ENCODE measurements at places on chromosomes 5 and 9.

- no peak for DNase-seq
- H3K27ac ChIP-seq = peak overlapping the region; percentile 62
- H3K36me3 ChIP-seq = peaks cover 99% of the 10 kb centered on the region
- H3K4me3 ChIP-seq = no peak overlapping the region
Measured at GRCh38 chr5:135341696-135342550, 57.1 kb downstream of the MACROH2A1 start.

- peaks cover 19% of the 10 kb centered on the region for H3K27me3 ChIP-seq
- H3K36me3 ChIP-seq = peaks cover 3% of the 10 kb centered on the region
Measured at GRCh38 chr9:35488021-35488420, 1.9 kb upstream of the RUSC2 start.

DNA sequence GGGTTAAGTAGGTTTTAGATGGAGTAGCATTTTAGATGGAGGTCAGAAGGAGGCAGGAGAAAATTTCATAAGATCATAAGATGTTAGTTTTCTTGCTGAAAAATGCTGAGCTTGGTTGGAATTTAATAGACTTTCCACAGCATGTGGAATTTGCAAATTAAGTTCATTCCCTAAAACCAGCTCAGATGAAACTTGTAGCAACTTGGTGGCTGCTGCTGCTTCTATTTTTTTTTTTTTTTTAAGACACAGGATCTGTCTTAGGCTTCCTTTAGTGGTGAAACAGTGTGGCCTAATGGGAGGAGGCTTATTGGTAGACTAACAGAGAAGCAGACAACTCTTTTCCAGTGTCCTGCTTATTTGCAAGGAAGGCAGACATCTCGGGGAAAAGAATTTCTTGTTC, 154.5 kb downstream of the AOPEP start:
- no peak overlapping the region for H3K4me3 ChIP-seq
- DNase-seq = no peak
- peaks cover 23% of the 10 kb centered on the region for H3K4me1 ChIP-seq
- no peak overlapping the region for H3K27ac ChIP-seq
- no peaks in the 10 kb centered on the region for H3K27me3 ChIP-seq

GRCh38 chr9:4741365-4742089, 525 bp upstream of the AK3 start:
- H3K27ac ChIP-seq = peak overlapping the region; percentile 87
- peaks cover 61% of the 10 kb centered on the region for H3K4me1 ChIP-seq
- H3K27me3 ChIP-seq = no peaks in the 10 kb centered on the region
- peaks cover 25% of the 10 kb centered on the region for H3K36me3 ChIP-seq

GRCh38 chr5:138102454-138103318, 18.9 kb downstream of the WNT8A start:
- no peak overlapping the region for H3K4me3 ChIP-seq
- peaks cover 4% of the 10 kb centered on the region for H3K27me3 ChIP-seq
- DNase-seq = no peak
- no peaks in the 10 kb centered on the region for H3K36me3 ChIP-seq
- H3K27ac ChIP-seq = no peak overlapping the region

DNA sequence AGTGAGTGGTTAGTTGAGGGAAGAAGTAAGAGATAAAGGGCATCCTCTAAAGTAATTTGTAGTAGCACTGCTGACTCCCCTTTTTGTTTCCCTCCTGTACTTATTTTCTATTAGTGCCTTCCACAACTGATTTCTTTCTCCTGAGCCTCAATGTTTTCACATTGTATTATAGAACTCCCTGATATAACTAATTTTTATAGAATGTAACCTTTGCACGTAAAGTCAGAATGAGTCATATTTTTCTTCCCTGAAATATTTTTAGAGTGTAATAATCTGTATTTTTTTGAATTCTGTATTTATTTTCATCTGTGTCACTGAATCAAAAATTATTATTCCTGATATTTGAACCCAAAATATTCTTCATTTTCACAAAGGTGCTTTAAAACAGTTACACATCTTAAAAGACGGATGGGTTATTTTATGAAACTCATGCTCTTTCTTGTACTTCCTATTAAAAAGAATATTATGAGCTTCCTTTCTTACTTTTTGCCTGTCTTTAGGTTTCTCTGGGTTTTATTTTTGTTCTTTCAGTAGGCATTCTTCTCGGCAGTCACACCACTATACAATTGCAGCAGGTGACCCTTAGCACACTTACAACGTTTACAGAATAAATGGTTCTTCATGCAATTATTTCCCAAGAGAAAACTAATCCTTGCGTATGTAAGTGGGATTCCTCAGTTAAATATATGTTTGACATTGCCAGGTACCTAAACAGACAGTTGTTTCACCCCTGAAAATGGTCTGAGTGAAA, 30.5 kb upstream of the DMRTA1 start:
- no peaks in the 10 kb centered on the region for H3K27me3 ChIP-seq
- DNase-seq = no peak
- no peak overlapping the region for H3K27ac ChIP-seq
- H3K4me1 ChIP-seq = no peaks in the 10 kb centered on the region

DNA sequence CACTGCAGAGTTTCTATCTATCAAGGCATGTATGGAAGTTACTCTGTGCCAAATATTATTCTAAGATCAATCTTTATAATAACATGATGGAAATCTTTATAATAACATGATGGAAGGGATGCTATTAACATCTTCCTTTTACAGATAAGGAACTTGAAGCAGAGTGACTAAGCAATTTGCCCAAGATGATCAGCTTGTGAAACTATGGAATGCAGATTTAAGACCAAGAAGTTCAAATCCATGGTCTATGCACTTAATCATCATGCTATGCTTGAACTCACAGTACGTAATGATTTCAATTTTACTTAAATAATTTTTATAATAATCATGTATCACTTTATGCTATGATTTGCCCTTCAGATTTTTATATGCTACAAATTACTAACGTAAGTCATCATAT, 123.1 kb downstream of the DNAH5 start:
- H3K27me3 ChIP-seq = no peaks in the 10 kb centered on the region
- DNase-seq = no peak
- H3K36me3 ChIP-seq = no peaks in the 10 kb centered on the region
- H3K4me3 ChIP-seq = no peak overlapping the region
- H3K4me1 ChIP-seq = no peaks in the 10 kb centered on the region

DNA sequence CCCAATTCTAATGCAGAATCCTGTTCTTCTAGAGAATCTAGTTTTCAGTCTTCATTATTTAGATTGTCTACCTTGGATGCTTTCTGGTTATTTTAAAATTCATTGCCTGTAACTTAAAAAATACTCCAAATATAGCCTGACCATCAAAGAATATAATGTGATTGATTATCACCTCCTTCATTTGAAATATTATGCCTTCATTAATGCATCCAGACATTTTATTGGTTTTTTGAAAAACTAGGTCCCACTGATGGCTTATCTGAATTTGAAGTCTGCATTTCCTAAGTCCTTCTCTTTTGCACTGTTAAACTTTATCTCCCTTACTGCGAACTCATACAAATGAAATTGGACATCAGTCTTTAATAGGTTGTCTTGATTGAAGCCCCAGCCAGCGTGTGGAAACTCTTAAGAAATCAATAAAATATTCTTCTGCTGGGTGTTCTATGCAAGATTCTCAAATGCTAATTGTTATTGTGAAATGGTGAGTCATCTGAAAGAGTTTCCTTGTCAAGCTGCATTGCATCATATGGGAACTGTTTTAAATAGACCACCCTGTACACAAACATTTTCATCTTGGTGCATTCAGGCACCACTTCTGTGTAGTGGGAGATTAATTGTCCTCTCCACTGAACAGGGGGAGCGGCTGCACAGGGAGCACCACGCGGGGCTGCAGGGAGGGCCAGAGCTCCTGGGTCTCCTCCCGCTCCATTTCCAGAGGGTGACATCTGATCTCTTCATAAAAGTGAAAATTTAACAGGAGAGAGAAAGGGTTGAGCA, 92.3 kb upstream of the FANCC start:
- H3K36me3 ChIP-seq = no peaks in the 10 kb centered on the region
- no peak overlapping the region for H3K4me3 ChIP-seq
- H3K4me1 ChIP-seq = peaks cover 4% of the 10 kb centered on the region
- DNase-seq = no peak
- no peak overlapping the region for H3K27ac ChIP-seq
- H3K27me3 ChIP-seq = no peaks in the 10 kb centered on the region

DNA sequence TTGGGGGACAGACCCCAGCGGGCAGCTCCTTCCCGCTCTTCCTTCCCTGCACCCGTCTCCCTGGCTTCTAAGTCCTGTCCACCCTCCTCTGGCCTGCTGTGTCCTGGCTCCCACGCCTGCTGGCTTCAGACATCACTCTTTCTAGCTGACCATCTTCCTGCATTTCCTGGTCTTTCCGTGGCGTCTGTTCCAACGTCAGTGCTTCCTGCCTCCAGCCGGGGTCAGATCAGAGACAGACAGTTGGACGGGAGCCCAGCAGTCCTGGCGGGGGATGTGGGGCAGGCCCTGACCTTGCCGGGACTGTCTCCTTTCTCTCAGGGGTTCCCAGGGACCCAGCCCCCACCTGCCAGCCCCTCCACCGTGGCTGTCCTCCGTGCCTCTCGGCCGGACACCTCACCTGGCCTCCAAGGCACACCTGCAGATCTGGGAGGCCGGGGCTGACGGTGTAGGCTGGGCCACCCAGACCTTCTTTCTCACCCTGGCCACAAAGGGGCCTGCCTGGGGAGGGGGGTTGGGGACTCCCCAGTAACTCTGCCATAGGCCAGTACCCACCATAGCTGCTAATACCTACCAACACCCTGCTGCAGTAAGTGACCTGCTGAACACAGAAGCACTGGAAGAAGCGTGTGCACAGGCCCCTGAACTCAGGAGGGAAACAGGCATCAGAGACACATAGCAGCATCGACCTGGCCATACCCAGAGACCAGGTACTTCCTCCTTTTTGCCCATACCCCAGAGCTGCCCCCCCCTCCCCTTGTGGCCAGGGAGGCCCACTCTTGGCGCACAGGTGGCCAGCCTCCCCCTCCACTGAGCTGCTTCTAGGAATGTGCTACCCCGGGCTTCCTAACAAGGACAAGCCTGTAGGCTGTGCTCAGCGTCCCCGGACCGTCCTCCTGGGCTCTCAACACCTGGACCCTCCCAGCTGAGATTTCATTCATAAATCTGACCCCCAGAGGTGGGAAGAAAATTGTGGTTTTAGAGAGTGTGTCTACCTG, 5.1 kb downstream of the NRARP start:
- no peak overlapping the region for H3K27ac ChIP-seq
- H3K4me3 ChIP-seq = peak overlapping the region; percentile 43
- H3K27me3 ChIP-seq = peaks cover 65% of the 10 kb centered on the region
- peaks cover 15% of the 10 kb centered on the region for H3K4me1 ChIP-seq

DNA sequence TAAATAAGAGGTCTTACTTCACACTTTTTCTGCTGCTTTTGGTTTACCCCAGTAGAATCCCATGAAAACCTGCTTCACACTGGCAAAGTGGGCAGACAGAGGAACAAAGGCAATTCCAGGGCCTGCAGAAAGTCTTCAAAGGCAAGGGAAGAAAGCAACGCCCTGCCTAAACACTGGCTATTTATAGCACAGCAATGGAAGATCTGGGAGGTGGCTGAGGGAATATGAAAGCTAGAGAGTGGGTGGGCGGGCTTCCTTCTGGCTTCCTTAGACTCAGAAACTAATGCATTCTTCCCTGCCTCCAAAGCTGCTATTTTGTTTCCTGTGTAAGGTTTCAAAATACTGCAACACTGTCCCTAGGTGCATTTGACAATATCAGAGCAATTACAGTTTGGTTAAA, 46.8 kb downstream of the ELAVL2 start:
- H3K36me3 ChIP-seq = no peaks in the 10 kb centered on the region
- no peak overlapping the region for H3K27ac ChIP-seq
- no peaks in the 10 kb centered on the region for H3K4me1 ChIP-seq
- DNase-seq = no peak

DNA sequence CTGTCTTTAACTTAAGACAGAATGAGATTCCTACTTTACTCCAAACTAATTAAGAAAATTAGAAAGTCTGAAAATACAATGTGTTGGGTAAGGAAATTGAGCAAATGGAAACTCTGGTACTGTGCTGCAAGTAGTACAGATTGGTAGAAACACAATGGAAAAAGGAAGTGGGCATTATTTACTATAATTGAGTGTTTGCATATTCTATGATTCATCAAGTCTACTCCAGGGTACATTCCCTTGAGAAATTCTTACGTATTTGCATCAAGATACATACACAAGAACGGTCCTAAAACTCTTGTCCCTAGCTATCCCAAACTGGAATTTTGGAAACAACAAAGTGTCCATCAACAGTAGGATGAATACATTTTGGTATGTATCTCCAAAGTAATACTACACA, 123.5 kb upstream of the TARS1 start:
- H3K4me3 ChIP-seq = no peak overlapping the region
- no peak for DNase-seq
- no peaks in the 10 kb centered on the region for H3K4me1 ChIP-seq

GRCh38 chr9:133671371-133671770, 35.2 kb downstream of the DBH start:
- DNase-seq = no peak
- H3K27ac ChIP-seq = no peak overlapping the region
- no peak overlapping the region for H3K4me3 ChIP-seq
- no peaks in the 10 kb centered on the region for H3K27me3 ChIP-seq

DNA sequence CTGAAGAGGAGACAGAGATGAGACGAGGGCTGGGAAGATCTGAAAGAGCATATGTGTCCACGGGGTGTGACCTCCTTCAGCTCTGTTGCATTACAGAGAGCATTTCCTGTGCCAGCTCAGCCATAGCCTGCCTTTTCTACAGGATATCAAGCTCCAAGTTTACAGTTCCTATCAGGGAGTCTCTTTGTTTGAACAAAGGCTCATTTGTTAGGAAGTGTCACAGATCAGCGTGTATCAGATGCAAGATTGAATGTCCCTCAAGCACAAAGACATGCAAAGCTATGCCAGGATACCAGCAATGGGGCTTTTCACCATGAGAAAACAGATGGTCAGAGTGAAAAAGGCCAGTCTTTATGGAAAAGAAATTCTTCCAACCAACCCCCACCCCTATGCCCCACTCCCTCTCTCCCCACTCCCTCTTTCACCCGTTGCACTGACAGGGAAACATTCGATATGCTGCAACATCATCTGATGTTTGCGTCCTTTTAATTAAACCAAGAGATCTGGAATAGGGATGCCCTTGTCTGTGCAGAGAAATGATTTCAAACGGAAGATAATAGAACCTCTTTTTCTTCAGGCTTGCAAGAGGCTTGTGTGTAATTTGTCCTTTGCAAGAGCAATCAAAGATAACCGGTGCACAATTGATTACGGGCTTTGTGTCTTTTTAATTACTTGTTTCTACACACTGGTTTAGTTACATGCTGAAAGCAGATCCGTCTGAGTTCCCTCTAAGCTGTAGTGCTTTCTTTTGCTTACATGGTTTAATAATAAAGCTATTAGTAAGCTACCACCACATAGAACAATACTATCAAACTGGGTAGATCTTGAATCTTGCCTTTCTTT, 263.1 kb upstream of the RGMB start:
- no peak for DNase-seq
- no peaks in the 10 kb centered on the region for H3K27me3 ChIP-seq
- H3K4me1 ChIP-seq = no peaks in the 10 kb centered on the region
- H3K4me3 ChIP-seq = no peak overlapping the region
- H3K36me3 ChIP-seq = no peaks in the 10 kb centered on the region

- peak overlapping the region; percentile 76 for H3K27ac ChIP-seq
- H3K36me3 ChIP-seq = peaks cover 30% of the 10 kb centered on the region
- H3K4me3 ChIP-seq = peak overlapping the region; percentile 82
- DNase-seq = no peak
- H3K27me3 ChIP-seq = peaks cover 5% of the 10 kb centered on the region
Measured at GRCh38 chr5:177311392-177311722, 341 bp downstream of the MXD3 start.
